Activated CD8-positive, alpha-beta memory T cell treated with anti-CD3 and anti-CD28 coated beads for 24 hours (primary cell): ENCODE measurements at places on chromosomes 3 and 15.

GRCh38 chr3:70856414-70857162 lies 544.1 kb upstream of the MDFIC2 start:
- no peak for DNase-seq

- DNase-seq: no peak
Measured at GRCh38 chr3:18288243-18288642, 136.9 kb downstream of the SATB1 start.

- no peak for DNase-seq
Measured at GRCh38 chr3:67015702-67016484, 17.8 kb downstream of the KBTBD8 start.

GRCh38 chr3:116135457-116136085 lies 309.7 kb downstream of the LSAMP start:
- DNase-seq: no peak

- DNase-seq: no peak
Measured at GRCh38 chr15:48569591-48570302, 75.8 kb downstream of the FBN1 start.

DNA sequence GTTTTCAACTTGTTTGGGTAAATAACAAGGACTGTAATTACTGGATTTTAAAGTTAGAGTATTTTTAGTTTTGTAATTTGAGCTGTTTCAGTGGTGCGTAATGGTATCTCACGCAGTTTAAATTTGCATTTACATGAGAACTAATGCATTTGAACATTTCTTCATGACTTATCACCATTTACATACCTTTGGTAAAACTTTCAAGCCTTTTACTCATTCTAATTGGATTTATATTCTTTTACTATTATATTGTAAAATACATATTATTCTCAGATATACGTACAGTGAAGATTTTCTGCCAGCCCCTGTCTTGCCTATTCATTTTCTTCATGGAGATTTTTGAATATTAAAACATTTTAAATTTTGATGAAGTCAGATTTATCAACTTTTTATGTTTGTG lies 703.8 kb downstream of the MECOM start:
- no peak for DNase-seq

- DNase-seq: no peak
Measured at GRCh38 chr3:134517791-134518190, 31.9 kb downstream of the CEP63 start.

- no peak for DNase-seq
Measured at GRCh38 chr3:104763007-104763406, 603.7 kb upstream of the ALCAM start.

GRCh38 chr3:29639578-29640290 lies 358.9 kb downstream of the RBMS3 start:
- no peak for DNase-seq
